Fibroblast of skin of back (primary cell): ENCODE measurements at places on chromosomes 12 and 14.

- no peak for DNase-seq
Measured at GRCh38 chr12:95115641-95116040, 42.2 kb upstream of the NR2C1 start.

DNA sequence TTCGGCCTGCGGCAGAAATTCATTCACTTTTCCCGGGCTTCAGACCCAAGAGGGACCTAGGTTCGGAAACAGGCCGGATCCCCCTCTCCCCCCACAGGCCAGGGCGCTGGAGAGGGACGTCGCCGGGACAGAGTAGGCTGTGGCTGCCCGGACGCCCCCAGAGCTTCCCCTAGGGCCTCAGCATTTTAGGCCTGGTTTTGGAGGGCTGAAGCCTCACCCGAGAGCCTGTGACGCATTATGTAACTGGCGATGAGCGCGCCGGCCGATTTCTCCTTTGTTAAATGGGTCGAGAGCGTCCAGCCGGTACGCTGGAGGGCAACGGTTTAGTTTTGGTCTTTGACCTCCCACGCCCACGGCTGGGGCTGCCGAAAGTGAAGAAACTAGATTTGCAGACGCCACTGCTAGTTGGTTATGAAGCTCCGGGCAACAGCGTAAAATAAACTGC lies 657 bp downstream of the PEBP1 start:
- peak; percentile 42 for DNase-seq

GRCh38 chr12:92845329-92845728 lies 83.8 kb downstream of the EEA1 start:
- no peak for DNase-seq

- DNase-seq: no peak
Measured at GRCh38 chr12:117527479-117527855, 166.0 kb upstream of the NOS1 start.

DNA sequence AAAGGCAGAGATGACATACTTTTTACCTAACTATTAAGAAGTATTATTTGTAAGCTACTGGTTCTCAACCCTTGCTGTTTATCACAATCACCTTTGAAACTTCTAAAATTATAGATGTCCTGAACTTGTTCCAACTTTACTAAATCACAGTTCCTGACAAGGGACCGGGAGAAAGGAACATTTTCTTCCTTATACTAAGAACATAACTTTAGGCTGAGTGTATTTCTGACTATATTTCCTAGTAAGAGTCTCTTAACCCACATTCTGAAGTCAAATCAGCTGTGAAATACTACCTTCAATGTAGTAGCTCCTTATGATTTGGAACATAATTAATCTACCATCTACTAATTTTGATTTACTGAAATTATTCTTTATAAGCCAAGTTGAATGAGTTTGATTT lies 80.2 kb downstream of the BAZ1A start:
- DNase-seq: no peak

GRCh38 chr14:54450535-54450934 lies 9.4 kb upstream of the CNIH1 start:
- DNase-seq: peak; percentile 69

GRCh38 chr12:101743242-101743641 lies 4.0 kb upstream of the SYCP3 start:
- no peak for DNase-seq

DNA sequence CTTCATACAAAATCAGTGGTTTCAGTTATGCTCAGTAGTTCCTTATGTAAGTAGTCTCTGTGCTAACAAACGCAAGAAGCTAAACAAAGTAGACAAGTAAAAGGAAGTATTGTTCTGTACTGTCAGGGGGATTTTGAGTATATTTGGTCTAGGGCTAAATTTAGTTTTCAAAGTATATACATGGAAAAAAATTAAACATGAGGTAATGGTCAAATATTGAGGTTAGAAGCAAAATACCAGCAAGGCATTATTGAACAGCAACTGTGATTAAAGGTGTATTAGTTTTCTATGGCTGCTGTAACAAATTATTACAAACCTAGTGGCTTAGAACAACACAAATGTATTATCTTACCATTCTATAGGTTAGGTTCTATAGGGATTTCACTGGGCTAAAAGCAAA lies 18.8 kb downstream of the GNG2 start:
- no peak for DNase-seq

GRCh38 chr12:93376436-93377251 lies 1.1 kb upstream of the NUDT4 start:
- no peak for DNase-seq

DNA sequence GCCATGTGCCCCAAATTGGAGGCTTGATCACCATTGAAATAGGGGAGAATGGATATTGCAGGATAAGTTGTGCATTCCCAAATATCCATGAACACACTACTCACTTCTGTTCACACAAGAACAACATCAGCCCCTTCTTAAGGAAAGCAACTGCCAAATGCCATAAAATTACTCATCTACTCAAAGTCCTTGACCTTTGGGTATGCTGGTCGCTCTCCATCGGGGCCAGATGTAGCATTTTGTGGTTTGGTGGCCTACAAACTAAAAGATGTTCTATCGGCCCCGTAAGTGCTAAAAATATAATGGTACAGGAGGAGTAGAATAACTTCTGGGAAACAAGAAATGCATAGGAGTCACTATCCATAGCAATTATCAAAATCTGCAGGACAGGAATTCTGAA lies 362.6 kb downstream of the AEBP2 start:
- DNase-seq: no peak

- DNase-seq: no peak
Measured at GRCh38 chr12:117060929-117061305, 38.3 kb downstream of the TESC start.

- DNase-seq: no peak
Measured at GRCh38 chr12:81263072-81263471, 185.2 kb downstream of the ACSS3 start.

- no peak for DNase-seq
Measured at GRCh38 chr14:74952180-74952665, 3.2 kb downstream of the PGF start.

GRCh38 chr12:65696227-65696626 lies 128.1 kb upstream of the HMGA2 start:
- DNase-seq: no peak

GRCh38 chr14:56933446-56933845 lies 123.2 kb upstream of the OTX2 start:
- no peak for DNase-seq

- DNase-seq: no peak
Measured at GRCh38 chr12:72472350-72472749, 200.2 kb downstream of the TRHDE start.

GRCh38 chr12:40105265-40105514 lies 691 bp downstream of the SLC2A13 start:
- no peak for DNase-seq

DNA sequence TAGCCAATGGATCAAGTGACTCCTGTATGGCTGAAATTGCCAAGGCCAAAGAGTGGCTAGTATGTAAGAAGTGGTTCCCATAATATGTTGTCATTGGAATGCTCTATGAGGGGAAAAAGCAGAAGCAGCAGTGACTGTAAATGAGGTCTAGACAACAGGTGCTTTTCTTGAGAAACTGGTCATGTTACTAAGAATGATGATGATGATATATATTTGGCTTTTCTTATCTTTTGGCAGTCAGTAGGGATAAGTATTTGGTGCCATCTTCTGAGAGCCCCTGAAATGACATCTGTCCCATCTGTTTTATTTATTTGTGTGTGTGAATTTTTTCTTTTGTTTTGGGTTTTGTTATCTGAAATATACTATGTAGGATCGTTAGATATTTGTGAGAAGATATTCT lies 141.7 kb downstream of the SYT1 start:
- DNase-seq: peak; percentile 9

- no peak for DNase-seq
Measured at GRCh38 chr12:121087467-121088194, 45.0 kb upstream of the P2RX7 start.

- DNase-seq: no peak
Measured at GRCh38 chr12:55725556-55725955, 3.3 kb downstream of the CD63 start.

DNA sequence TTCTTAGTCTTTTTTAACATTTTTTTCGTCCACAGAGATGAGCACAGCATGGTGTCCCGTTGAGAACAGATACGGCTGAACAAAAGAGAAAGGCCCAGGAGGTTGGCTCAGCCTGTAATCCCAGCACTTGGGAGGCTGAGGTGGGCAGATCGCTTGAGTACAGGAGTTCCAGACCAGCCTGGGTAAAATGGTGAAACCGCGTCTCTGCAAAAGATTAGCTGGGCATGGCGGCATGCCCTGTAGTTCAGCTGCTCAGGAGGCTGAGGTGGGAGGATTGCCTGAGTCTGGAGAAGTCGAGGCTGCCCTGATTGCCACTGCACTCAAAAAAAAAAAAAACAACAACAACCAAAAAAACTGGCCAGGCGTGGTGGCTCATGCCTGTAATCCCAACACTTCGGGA lies 5.9 kb upstream of the EP400 start:
- DNase-seq: no peak

DNA sequence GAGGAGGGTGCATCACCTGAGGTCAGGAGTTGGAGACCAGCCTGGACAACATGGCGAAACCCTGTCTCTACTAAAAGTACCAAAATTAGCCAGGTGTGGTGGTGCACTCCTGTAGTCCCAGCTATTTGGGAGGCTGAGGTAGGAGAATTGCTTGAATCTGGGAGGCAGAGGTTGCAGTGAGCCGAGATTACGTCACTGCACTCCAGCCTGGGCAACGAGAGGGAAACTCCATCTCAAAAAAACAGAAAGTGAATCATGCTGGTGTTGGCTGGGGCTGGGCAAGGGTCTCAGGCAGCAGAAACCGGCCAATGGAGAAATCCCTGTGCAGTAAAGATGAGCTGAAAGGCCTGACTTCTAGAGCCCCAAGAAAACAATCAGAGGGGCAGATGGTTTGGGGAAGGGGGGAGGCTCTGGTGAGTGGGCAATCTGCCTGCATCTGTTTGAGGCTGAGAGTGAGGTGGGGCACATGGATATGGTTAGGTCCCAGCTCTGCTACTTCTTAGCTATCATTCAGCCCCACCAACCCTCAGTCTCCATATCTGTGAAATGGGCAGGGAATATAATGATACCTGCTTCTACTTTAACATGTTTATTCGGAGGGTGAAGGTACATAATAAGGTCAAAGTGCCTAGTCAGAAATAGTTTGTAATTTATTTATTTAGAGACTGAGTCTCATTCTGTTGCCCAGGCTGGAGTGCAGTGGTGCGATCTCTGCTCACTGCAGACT lies 21.3 kb upstream of the COX6A1 start:
- DNase-seq: no peak

GRCh38 chr14:54697001-54697400 lies 130.1 kb downstream of the SAMD4A start:
- no peak for DNase-seq

DNA sequence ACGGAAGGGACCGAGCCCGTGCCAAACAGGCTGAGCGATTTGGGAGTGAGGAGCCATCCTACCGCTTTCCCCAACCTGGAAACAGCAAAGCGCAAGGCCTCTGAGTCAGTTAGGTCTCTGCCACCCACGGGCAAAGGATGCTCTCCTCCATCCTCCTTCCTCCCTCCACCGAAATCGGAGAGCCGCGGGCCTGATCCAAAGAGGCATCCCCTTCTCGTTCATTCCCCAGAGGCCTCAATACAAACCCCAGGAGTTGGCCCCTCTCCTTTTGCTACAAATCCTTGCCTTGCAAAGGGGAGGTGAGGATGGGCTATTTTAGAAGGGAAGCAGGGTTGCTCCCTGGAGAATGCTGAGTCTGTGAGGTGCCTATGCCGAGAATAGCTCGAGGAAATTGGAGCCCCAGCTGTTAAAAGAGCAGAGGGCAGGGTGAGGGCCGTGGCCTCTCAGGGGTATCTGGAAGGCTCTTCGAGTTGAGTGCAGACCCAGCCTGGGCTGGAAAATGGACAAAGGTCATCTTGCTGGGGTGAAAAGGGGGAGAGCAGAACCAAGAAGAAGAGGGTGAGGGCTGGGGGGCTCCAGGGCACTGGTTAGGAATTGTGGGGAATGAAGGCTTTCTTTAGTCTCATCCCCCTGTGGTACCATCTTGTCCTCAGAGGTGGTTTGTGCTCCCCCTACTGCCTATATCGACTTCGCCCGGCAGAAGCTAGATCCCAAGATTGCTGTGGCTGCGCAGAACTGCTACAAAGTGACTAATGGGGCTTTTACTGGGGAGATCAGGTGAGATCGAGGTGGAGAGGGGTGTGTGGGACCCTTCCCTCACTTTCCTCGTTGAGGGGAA lies 1.1 kb downstream of the TPI1 start:
- DNase-seq: no peak

- no peak for DNase-seq
Measured at GRCh38 chr12:48017496-48017895, 13.2 kb upstream of the COL2A1 start.

GRCh38 chr12:92244036-92244435 lies 98.4 kb upstream of the BTG1 start:
- DNase-seq: no peak

- DNase-seq: no peak
Measured at GRCh38 chr12:90027889-90028634, 319.4 kb upstream of the ATP2B1 start.

GRCh38 chr12:103043531-103044486 lies 86.3 kb downstream of the ASCL1 start:
- DNase-seq: no peak

- DNase-seq: peak; percentile 99
Measured at GRCh38 chr12:124518051-124518932, 49.1 kb downstream of the NCOR2 start.

GRCh38 chr14:74475678-74476077 lies 17.4 kb downstream of the NPC2 start:
- DNase-seq: peak; percentile 62

- DNase-seq: no peak
Measured at GRCh38 chr12:38544330-38545066, 227.9 kb downstream of the ALG10B start.

DNA sequence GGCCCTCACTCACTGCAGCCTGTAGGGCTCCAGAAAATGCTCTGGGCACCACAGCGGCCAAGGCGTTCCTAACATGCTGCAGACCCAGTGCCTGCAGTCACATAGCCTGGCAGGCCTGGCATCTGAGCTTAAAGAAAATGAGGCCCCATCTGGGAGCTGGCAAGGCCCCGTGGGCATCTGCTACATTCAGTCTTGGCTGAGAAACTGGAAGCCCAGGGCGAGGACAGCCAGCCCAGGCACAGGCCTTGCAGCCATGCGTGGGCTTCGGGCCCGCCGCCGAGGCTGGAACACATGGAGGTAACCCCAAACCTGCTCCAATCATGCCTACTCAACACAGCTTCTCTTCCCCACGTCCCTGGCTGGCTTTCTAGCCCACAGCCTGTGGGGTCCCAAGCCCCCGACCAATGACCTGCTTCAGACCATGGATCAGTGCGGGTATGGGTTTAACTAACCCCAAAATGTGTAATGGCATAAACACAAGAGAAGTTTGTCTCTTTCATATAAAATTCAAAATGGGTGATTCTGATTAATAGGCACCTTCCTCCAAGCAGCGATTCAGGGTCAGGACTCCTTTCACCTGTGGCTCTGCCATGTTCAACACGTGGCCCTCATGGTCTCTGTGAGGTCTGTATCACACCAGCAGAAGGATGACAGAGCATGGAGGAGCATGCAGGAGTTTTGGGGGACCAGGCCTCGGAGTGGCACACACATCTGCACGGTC lies 6.4 kb downstream of the NGB start:
- no peak for DNase-seq

GRCh38 chr12:61993734-61994345 lies 266.4 kb upstream of the USP15 start:
- peak; percentile 44 for DNase-seq

- DNase-seq: no peak
Measured at GRCh38 chr14:35353409-35354172, 51.0 kb downstream of the NFKBIA start.

GRCh38 chr12:80269803-80270552 lies 170.6 kb downstream of the OTOGL start:
- peak; percentile 64 for DNase-seq
